RPMI7951 (cell line): ENCODE measurements at places on chromosomes 7 and 10.

DNA sequence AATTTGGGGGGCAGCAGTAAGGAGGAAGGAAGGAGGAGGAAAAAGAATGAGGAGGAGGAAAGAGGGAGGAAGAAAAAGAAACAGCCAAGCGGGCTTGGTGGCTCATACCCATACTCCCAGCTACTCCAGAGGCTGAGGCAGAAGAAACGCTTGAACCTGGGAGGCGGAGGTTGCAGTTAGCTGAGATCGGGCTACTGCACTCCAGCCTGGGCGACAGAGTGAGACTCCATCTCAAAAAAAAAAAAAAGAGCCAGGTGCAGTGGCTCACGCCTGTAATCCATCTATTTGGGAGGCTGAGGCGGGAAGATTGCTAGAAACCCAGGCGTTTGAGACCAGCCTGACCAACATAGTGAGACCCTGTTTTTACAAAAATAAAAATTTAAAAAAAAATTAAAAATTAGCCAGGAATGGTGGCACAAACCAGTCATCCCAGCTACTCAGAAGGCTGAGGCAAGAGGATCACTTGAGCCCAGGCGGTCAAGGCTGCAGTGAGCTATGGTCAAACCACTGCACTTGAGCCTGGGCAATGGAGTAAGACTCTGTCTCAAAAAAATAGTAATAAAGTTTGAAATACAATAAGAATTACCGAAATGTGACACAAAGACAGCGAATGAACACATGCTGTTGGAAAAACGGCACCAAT, 14.1 kb upstream of the CRCP start:
- DNase-seq: no peak

GRCh38 chr7:85186083-85186520, 754 bp downstream of the SEMA3D start:
- DNase-seq: peak; percentile 26

GRCh38 chr7:99292127-99292526, 19.5 kb downstream of the MYH16 start:
- no peak for DNase-seq

DNA sequence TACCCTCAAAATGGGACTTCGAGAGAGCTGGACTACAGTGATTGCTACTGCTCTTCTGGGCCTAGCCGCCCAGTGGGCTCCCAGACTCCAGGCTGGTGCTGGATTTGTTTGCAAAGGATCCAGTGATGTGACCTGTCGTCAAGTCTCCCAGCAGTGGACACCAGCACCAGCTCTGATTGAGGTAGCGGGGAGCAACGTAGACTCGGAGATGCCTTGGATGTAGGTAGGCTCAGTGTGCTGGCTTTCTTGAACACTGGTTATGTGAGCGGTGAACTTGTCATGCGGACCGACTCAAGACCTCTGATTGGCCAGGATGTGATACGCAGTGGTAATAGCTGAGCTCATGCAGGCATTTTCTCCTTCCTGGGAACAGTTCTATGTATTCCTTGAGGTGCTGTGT, 19.4 kb downstream of the AKR1C2 start:
- DNase-seq: no peak

DNA sequence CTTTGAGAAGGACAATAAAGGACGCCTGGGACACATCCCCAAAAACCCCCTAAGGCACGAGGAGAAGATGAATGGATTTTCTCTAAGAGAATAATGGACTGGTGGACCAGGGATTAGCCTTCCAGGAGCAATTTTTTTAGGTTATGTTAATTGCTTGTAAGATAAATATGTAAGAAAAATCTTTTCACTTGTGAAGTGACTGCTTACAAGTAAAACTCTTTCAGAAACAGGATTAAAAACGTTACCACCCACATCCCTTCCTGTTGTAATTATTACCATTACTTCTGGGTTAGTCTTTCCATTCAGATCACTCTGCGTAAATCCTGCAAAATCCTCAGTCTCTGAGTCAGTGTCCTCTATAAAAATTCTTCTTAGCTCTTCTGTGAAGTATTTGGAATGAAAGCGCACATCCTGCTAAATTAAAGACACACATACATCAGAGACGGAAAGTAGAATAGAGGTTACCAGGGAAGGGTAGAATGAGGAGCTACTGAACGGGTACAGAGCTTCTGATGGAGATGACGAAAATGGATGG, 34.3 kb downstream of the CDCA7L start:
- DNase-seq: no peak

GRCh38 chr10:5365928-5366327, 1.2 kb downstream of the UCN3 start:
- DNase-seq: no peak

- no peak for DNase-seq
These were observed 30.9 kb downstream of the CDK1 start for GRCh38 chr10:60809157-60809556.

DNA sequence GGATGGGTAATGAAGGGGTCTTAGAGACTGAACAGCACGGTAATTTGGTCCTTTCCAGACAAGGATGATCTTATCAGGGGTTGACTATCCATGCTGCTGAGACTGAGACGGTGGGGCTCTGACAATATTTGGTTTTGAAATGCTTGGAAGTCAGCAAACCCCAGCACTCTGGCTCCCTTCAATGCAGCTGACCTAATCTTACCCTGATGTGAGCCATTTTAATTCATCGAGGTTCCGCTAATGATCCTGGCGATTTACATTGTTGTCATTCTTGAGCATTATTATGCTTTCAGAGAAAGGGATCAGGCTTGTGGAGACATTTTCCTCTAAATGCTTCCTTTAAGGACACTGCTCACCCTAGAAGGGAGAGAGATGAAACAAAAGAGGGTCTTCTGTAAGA, 114.6 kb upstream of the BMPER start:
- no peak for DNase-seq

DNA sequence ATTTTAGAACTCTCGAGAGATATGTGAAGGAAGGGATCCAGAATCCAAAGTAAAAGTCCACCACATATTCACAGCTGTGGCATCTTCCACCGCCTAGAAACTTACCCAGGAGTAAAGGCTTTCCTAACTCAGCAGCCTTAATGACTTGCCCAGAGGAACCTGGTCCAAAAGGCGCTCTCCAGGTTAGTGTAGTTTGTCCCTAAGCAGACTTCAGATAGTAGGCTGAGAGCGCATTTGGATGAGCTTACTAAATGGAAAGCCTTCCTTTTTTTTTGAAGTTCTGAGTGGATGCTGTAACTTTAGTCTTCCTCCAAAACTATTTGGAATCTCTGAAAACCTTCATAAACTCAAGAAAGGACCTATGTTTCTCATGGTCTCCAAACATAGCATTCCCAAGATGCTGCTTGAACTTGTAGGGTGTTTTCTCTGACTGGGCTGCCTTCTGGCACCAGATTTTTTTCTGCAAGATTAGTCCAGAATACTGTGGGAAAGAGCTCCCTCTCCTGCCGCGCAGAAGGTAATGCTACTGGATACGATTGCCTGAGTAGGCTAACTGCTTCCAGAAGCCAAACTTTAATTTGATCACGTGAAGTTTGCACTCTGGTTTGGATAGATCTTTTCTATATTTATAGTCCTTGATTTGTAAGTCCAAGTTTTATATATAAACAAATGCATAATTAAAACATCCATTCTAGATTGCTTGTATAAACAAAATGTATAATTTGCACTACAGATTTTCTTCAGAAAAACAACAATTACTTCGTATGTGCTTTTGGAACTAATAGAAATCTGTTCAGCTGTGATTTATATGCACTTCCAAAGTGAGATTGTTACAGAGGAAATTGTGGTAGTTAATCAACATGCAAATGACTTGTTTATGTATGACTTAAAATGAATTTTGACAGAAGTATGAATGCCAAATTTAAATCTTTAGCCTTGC, 19.6 kb upstream of the GPR37 start:
- DNase-seq: peak; percentile 23

- DNase-seq: no peak
These were observed 78.2 kb downstream of the CCSER2 start for GRCh38 chr10:84406561-84406960.

- no peak for DNase-seq
These were observed 143.1 kb downstream of the ETV1 start for GRCh38 chr7:13846386-13846785.

- DNase-seq: no peak
These were observed 732.4 kb downstream of the IPMK start for GRCh38 chr10:57535306-57535705.

- no peak for DNase-seq
These were observed 5.9 kb downstream of the GCK start for GRCh38 chr7:44183386-44183785.

GRCh38 chr7:116554911-116555310, 30.1 kb downstream of the CAV1 start:
- no peak for DNase-seq

DNA sequence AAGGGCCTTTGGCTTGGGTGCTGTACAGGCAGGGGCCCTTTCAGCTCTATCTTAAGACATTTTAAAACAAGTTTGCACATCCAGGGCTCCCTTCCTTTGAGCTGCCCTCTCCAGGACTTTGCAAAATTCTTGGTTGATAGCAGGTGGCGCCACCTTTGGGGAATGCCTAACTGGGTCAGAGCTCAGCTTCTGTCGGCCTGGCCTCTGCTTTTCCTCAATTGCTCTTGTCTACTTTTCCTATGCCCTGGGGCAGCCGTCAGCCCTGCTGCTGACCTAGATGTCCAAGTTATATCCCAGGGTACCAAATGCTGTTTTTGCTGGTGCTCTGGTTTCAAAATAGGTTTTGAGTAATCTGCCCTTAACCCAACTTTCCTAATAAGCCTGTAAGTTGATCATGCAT, 65.8 kb downstream of the APBB1IP start:
- DNase-seq: peak; percentile 37

DNA sequence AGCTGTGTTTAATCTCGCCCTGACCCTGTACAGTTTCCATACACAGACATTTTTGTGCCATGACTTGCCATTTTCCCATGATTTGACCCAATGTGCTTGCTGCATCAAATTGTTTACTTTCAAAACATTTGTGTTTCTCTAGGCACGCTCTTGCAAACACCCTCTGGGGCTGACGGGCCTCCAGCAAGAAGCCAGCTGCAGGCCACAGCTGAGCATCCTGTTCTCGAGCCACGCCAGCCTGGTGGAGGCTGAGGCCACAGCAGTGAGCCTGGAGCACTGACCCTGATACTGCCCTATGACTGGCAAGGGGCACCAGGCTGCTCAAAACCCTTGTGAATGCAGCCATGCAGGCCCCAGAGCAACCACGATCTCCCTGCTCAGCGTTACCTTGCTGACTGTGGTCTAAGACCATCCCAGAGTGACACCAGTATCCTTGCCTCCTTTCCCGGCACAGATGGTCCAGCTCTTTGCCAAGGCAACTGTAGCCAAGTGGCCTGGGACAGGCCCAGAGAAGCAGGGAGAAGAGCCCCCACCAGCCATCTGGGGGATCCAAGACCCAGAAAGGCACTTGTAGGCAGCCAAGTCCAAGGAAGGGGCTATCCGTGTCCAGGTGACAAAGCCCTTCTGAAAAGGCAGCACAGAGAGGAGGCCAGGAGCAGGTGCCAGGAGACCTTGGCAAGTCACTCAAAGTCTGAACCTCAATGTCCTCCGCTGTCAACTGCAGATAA, 78.5 kb downstream of the OAT start:
- peak; percentile 95 for DNase-seq

- DNase-seq: no peak
These were observed 73.7 kb downstream of the EVX1 start for GRCh38 chr7:27316311-27316710.

DNA sequence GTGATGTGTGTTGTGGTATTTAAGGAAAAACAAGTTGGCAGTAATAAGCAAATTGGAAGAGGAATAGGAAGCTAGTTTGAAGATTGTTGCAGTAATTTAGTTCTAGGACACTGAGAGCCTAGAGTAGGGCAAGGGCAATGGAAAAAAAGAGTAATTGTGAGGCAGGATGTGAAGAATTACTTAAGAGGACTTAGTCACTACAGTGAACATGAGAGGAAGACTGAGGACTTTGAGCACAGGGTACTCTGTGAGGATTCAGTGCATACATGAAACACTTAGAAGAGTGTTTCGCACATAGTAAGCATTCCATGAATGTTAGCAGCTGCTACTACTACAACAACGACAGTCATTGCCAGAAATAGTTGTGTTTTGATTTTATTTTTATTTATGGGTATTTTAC, 30.9 kb upstream of the DKK1 start:
- DNase-seq: peak; percentile 19

- DNase-seq: no peak
These were observed 2.0 kb downstream of the TNKS2 start for GRCh38 chr10:91800182-91800581.

DNA sequence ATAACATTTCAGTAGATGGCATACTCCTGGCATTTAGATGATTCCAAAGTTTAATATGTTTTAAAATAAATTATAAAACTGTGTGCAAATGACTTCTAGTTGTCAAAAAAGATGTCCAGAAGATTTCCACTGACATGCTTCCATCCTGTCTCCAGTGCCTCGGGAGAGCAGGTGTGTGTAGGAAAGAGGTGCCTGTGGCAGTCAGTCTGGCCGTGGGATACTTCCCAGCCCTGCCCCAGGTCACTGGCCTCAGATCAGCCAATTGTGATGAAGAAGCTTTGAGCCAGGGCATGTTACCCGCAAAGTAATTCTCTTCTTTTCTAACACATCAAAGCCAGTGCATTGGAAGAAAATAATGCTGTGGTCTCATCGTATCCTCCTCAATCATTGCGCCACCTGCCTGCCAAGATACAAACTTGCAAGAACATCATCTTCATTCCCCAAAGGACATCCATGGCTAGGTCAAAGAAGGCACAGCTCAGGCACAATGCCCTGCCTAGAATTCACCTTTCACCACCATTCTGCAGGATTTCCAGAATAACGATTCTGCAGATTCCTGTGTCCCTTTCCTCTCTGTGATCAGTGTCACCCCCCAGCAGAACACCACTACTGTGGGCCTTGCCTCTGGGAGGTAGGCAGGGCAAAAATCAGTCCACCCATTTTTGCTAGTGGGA, 6.3 kb upstream of the KCNMA1 start:
- DNase-seq: peak; percentile 71

DNA sequence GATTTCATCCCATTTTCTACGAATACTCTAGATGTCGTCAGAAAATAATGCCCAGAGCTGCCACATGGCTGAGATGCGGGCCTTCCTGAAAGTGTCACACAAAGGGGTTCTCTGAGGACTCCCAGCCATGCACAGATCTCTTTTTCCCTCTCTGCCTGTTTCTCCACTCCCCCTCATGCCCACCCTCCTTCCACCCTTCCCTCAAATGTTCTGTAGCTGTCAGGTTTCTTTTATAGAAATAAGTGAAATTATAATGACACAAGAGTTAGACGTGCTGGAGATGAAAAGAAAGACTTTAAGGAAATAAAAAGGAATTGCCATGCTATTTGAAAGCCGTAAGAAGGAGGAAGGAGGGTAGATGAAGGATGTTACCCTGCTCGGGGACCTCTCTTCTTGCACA, 819.3 kb upstream of the CELF2 start:
- no peak for DNase-seq

- DNase-seq: no peak
These were observed 19.0 kb downstream of the TRIM56 start for GRCh38 chr7:101104193-101104713.

GRCh38 chr7:133022661-133023060, 59.2 kb downstream of the CHCHD3 start:
- no peak for DNase-seq

DNA sequence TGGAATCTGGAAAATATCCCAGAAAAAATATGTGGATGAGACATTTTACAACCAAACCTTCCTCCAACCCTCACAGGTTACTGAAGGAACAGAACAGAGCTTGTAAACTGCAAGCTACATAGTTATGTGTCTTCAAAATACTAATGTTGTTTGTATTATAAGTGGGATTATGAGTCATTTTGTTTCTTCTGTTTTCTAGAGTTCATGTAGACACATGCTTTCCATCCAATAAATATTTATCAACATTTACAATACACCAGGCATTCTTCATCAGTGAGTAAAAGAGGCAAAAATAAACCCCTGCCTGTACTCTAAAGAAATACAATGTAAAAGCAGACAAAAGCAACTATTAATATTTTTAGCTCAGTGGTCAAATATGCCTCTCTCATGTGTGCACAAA, 38.0 kb upstream of the TES start:
- no peak for DNase-seq
